ENCODE measurements at places on chromosomes 7 and 10.

- DNase-seq = no peak
Observed at GRCh38 chr10:17785276-17785930, 23.7 kb upstream of the MRC1 start.

DNA sequence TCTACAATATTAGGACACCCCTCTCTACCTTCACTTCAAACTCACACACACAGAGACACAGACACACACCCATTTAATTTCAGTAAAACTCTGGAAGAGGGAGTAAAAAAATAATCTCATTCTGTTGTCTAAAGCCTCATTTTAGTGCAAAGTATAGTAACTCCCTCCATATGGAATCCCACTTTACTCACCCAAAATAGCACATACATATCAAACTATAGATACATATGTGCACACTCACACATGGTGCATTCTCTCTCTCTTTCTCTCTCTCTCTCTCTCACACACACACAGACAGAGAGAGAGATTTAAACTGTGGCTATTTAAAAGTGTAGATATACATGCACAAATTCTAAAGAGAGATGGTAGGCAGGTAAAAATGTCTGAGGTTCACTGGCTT is 179.6 kb upstream of the PTN start:
- no peak for DNase-seq

GRCh38 chr7:103592844-103593243 is 146.8 kb upstream of the SLC26A5 start:
- DNase-seq = no peak

DNA sequence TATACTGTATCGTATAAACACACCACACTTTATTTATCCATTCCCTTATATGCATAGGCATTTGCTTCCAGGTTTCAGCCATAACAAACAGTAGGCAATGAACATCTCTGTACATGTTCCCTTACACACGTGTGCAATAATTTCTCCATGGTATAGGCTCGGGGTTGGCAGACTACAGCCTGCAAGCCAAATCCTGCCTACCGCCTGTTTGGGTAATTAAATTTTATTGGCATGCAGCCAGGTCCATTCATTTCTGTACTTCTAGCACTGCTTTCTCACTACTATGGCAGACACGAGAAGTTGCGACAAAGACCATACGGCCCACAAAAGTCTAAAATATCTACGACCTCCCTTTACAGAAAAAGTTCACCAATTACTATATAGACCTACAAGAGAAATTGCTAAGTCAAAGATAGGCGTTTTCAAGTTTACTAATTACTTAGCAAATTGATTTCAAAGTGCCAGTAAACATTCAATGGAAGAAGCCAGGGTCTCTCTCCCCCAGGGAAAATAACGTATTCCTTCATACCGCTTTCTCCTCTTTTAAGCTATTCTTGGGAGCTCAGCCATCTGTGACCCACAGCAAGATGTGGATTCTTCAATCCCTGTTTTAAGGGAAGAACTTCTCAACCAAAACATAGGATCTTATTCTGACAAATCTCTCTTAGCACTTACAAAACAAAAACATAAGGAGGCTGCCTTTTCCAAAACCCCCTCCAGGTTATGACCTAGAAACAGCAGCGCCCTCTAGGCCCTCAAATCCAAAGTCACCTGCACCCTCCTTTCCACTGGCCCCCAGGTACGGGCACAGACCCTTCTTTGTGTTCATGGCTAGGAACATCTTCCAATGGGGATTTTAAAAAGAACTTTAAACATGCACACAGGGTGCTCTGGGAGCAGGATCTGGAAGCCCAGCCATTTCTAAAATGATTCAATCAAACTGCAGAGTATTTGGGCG is 100.5 kb downstream of the FGFR2 start:
- no peak for DNase-seq

DNA sequence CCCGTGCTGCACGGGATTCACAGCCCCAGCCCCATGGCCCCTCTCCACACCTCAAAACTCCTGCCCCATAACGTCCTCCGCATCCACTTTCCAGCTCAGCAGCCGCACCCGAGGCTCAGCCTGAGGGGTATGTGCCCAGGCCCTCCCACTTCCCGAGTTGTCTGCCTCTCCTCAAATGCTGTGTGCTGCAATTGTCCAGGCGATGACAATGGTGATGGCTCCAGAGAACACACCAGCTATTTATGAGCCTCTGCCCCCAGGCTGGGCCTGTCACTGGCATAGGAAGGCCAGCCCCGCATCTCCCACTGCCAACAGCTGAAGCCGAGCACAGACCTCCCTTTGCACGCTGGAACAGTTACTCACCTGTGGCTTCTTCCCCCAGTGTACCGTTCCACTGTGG is 2.4 kb upstream of the LDB3 start:
- no peak for DNase-seq

GRCh38 chr7:30752979-30753378 is 1.0 kb downstream of the INMT start:
- no peak for DNase-seq

DNA sequence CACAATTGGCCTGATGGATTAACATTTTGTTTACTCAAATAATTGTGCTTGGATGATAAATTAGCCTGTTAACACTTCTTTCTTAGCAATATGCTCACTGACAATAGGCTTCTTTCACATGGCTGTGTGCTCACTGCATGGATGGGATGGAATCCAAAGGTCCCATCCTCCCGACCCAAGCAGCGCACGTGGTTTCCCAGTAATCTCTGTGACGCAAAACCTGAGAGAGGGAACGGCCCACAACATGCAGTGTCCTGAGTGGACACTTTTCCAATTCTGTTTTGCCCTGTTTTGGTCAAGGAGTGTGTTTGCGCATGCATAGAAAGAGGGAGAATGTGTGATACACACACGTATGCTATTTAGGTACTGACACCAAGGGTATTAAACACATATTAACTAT is 42.1 kb upstream of the RASGEF1A start:
- DNase-seq = no peak

- no peak for DNase-seq
Observed at GRCh38 chr7:6512892-6513291, 38.4 kb downstream of the GRID2IP start.

GRCh38 chr7:97480772-97481390 is 251.0 kb upstream of the TAC1 start:
- DNase-seq = no peak

GRCh38 chr7:45073031-45073785 is 15.6 kb downstream of the NACAD start:
- no peak for DNase-seq

DNA sequence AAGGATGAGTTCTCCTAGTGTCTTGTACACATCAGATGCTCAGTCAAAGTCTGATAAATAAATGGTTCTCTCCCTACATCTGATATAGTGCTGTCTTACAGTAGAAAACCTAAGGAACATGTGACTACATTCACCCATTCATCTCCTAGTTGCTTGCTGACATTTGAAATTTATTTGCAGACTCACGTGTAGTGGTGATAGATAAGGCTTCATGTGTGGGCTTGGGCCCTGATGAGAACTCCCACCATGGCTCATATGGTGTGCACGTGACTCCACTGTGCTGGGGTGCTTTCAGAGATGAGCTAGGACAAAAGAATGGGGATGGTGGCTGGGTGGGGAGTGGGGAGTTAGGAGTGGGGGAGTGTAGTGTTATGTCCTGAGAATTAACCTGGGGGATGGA is 287.3 kb downstream of the RPS24 start:
- DNase-seq = no peak

DNA sequence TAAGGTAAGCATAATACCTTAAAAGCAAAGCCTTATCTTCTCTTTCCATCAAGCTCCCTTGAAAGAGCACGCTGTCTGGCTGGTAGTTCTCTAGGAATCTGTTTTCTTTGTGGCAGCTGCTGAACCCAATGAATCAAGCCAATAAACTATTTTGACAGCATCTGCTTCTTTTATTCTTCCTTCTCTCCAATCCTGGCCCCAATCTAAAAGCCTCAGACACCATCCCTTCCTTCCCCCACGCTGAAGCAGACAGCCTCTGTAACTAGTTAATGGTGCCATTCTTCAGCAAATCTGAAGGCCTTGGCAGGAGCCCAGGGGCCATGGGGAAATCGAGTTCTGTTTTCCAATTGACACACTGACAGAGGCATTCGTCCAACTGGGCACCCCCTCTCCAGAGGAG is 186.6 kb upstream of the LYZL1 start:
- DNase-seq = no peak

- DNase-seq = no peak
Observed at GRCh38 chr7:135273581-135273980, 39.9 kb downstream of the STRA8 start.

GRCh38 chr7:8536431-8536830 is 103.0 kb downstream of the NXPH1 start:
- no peak for DNase-seq

- no peak for DNase-seq
Observed at GRCh38 chr10:119364645-119365600, 157.6 kb downstream of the GRK5 start.

GRCh38 chr7:140607441-140607989 is 33.1 kb downstream of the DENND2A start:
- DNase-seq = no peak

GRCh38 chr7:3082386-3082785 is 38.7 kb upstream of the CARD11 start:
- no peak for DNase-seq

DNA sequence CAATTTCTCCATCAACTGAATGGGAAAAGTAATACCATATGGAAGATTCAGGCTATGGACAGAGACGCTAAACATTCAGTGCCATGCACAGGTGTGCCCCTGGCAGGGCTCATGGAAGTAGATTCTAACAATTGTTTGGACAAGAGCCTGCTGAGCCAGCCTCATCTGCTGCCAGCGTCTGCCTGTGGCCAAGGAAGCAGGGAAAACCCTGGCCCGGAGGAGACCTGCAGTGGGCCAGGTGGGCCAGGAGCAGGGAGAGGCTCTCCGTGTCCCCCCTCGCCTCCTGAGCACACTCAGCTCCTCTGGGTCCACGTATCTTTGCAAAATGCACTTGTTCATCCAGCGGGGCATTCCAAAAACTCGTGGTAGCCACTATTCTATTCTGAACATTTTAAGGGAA is 130.1 kb downstream of the TCERG1L start:
- DNase-seq = no peak

DNA sequence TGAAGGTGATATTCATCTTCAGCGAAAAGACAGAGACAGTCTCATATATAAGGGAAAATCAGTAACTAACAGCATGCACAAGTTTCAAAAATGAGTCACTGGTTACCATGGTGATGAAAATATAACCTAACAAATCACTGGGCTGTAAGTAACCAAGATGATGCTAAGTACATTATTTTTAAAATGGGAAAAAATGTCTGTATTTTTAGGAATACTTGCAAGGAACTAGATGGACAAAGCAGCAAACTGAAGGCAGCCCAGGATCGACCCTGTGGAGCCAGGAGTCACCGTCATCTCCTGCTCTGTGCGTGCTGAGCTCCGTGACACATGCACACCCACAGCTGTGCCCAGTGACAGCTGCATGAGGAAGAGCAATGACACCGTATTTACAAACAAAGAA is 137.3 kb downstream of the ELMO1 start:
- DNase-seq = peak; percentile 16

DNA sequence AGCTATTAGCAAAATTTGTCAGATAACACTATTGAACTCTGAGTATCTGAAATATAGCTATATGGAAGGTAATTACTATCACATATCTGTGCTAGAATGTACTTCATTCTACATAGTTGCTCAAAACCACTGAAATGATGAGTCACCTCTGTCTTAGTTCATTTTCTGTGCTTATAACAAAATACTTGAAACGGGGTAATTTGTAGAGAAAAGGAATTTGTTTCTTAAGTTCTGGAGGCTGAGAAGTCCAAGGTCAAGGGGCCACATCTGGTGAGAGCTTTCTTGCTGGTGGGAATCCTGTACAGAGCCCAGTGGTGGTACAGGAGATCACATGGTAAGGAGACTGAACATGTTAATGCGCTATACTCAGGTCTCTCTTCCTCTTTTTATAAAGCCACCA is 41.9 kb upstream of the TNKS2 start:
- DNase-seq = no peak

DNA sequence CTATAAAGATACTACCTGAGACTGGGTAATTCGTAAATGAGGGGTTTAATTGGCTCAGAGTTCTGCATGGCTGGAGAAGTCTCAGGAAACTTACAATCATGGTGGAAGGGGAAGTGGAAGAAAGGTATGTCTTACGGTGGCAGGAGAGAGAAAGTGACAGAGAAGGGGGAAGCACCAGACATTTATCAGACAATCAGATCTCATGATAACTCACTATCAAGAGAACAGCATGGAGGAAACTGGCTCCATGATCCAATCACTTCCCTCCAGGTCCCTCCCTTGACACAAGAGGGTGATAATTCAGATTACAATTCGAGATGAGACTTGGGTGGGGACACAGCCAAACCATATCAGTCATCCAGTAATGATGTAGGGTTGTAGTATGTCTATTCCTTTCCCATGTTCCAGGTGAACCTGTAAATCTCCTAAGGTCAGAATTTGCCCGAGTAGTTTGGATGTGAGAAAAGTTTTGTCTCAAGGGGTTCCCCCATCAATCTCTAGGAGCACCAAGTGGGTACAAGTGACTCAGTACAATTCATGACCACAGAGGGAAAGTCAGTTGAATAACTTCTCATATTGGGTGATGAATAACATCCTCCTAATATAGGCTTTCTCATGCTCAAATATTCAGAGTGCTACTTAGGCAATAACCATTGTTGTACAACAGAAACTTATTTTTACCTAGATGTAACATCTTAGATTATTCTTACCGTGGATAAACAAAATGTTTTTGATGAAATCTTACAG is 39.7 kb upstream of the MTPN start:
- no peak for DNase-seq

DNA sequence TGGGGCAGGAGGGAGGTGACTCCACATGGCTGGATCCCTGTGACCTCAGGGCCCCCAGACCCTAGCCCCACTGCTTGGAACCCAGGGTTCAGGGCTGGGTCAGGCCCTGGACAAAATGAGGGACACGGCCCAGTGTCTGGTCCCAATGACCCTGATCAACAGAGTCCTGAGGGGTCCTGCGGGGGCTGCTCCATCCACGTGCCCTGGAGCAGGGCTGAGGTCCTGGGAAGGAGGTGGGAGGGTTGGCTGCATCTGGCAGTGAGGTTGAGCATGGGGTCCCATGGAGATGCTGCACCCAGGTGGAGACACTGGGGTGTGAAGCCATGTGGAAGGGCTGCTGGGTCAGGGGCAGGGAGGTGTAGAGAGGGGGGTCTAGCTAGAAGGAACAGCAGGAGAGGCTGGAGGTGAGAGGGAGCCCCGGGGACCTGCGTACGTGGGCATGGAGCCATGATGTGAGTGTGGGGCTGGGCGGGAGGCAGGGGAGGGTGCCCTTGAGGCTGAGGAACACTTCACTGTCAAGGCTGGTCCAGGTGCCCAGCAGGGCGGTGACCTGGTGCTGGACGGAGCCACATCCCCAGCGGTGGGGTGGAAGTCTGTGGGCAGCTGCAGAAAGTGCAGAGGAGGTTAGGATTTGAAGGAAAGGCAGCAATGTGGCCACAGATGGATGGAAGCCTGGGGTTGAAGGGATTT is 604 bp downstream of the SCART1 start:
- DNase-seq = no peak
